Dermis blood vessel endothelial cell (primary cell): ENCODE measurements at places on chromosomes 5 and 9.

DNA sequence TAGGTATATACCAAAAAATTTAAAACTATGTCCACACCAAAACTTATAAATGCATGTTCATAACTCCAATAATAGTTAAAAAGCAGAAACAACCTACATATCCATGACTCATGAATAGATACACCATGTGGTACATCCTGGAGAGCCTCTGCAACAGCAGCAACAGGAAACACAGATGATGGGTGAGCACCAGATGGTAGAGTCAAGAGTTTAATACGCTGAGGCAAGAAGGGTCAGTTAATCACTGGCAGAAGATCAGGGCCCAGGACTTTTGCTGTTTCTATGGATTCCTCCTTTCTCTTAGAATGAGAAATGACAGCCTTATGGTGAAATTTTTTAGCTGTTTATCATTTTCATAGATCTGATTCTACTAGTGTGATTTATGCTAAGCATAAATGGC, 351.8 kb upstream of the ADAMTSL1 start:
- peak; percentile 19 for DNase-seq

DNA sequence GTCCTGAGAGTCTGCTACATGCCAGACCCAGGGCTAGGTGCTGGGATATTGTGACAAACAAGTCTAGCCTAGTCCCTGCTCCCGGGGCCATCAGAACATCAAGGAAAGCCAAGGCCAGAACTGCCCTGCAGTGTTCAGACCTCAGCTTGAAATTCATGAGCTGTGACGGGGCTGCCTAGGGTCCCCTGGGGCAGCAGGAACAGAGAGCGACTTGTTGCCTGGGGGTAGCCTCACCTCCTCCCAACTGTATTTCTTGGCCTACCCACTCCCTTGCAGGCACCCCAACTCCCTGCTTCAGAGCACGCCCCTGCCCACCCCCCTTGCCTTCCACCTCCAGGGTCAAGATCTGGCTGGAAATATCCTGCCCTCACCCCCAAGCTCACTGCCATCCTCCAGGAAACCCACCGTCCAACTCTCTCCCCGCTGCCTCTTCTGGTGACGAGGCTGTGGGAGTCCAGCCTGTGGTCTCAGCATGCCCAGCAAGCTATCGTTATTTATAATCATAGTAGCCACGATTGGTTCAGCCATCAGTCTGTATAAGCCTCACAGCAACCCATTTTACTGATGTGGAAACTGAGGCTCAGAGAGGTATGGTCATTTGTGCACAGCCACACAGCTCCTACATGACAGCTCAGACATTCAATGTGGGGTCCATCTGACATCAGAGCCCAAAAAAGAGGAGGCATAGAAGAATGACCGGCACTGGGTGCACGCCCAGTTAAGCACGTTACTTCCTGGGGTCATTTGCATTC, 10.7 kb downstream of the DNM1 start:
- DNase-seq, result no peak

DNA sequence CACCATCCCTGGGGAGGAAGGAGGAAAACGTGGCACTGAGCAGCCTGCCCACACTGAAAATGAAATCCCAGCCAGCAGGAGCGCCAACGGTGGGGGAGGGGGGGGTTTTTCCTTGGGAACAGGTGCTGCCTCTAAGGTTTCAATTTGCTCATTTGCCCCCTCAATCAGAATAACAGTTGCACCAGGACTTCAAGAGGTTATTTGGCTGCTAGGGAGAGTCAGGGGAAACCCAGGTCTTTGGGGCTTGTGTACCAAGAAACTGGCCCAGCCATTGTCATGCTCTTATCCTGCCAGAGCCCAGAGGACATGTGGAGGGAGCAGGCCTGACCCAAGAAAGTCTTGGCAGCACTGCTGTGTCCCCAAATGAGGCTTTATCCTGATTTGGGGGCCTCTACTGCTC, 66.5 kb downstream of the NDFIP1 start:
- DNase-seq, result no peak

- no peak for DNase-seq
Measured at GRCh38 chr9:1173993-1174392, 123.8 kb downstream of the DMRT2 start.

DNA sequence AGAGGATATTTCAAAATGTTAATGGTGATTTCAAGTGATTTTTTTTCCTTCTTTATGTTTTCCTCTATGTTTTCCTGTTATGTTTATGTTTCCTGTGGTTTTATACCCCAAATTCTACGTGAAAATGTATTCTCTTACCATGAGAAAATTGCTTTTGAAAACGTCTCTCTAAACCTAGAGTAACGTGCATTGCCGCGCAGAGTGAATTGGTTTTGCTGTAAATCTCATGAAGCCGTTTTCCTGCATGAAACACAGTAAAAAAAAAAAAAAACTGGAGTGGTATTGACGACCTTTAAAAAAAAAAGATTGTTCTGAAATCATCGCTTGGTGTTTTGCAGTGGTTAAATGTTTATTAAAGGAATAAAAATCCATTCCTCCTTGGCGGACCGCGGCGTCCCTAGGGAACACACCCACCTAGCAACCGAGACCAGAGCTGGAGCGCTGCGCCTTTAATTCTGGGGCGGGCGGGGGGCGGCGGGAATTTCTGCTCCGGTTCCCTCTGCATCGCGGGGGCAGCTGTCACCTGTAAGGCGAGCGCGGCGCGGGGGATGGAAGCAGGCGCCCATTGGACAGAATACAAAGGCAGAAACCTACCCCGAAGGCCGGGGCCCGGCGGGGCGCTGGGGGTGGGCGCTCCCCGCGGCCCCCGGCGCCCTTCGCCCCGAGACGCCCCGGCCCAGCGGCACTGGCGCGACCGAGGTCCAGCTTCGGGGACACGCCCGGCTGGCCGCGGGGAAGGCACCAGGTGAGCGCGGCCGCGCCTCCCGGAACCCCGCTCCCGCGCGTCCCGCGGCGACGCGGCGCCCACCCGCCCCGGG, at the start of gene SOWAHA:
SOWAHA (plus strand) TSS at position 522 of the 818 bp plus-strand sequence. CDS start 320 bp downstream, outside the sequence.
- no peak for DNase-seq

DNA sequence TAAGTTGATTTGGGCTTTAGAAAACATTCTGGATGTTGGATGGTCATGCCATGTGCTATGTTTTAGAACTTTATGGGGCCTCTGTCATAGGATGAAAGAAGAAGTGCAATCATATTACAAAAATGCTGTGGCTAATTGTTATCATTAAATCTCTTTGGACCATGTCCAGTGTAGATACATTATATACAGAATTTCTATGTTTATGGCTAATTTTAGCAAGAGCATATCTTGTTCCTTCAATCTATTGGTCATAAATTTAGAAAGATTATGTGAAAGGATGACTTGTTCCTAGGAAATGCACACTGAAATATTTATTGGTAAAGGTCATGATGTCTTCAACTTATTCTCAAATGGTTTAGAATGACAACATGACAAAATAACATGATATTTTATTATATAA, 42.4 kb upstream of the ELL2 start:
- DNase-seq, result no peak

DNA sequence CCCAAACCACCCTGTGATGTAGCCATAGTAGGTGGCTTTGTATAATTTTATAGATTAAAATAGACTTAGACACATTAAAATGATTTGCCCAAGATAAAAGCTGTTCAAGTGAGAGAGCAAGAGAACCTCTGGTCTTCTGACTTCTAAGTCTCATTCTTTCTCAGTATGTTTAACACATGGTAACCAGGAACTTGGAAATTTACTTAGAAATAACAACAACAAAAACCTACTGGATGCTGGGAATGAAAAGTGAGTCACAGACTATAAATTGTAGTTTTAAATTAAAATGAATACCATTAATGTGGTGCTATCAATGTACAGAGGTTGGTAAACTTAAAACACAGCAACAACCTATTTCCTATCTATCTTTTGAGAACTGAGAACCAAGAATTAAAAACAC, 30.4 kb downstream of the HMGCR start:
- peak; percentile 12 for DNase-seq

GRCh38 chr5:120400356-120400755, 63.7 kb upstream of the PRR16 start:
- DNase-seq, result peak; percentile 2

DNA sequence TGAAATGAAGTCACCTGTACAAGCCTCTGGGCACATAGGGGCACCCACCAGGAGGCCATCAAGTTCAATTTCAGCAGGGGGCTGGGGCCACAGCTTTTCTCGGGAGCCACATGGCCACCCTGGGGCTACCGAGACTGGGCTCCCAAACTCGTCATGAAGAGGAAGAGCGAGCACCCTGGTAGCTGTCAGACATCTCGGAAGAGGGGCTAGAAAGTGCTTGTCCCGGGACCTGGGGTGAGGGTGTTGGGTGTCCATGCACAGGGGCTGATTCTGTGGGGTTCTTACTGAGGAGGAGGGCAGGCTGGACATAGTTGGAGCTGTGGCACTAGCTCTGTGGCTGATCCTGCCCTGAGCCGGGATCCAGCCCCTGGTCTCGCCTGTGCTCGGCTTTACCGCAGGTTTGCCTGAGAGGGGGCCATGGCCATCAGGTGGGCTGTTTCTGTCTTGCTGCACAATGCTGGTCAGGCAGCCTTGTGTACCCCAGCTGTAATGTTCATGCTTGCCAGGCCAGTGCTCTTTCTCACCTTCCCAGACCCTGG, 70.3 kb downstream of the PHF2 start:
- DNase-seq, result no peak

GRCh38 chr5:133387091-133387490, 225.2 kb downstream of the FSTL4 start:
- DNase-seq, result no peak

DNA sequence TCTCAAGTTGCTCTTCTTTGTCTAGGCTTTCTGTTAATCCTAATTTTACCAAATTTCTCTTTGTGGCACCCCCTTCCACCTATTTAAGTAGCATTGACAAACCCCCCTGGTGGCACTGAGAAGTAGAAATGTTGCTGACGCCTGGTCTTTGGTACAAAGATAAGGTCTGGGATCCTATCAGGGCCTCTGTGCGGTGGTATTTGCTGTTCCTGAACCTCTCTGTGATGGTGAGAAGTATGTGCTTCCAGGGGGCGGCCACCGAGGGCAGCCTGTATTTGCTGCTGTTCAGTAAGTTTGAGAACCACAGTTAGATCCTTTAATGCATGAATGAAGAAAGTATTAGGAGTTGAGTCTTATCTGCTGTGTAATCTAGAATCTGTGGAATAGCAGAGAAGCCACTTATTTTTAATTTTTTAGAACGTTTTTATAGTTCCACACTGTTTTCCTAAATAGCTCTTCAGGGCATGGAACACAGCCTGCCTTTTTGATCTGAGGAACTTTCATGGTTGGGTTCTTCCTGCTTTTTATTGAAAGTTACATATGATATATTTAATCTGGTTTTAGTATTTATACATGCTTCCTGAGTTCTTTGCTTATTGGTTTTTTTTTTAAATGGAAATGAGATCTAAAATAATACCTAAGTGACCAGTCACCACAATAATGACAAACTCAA, 124.2 kb downstream of the TRIO start:
- peak; percentile 46 for DNase-seq

DNA sequence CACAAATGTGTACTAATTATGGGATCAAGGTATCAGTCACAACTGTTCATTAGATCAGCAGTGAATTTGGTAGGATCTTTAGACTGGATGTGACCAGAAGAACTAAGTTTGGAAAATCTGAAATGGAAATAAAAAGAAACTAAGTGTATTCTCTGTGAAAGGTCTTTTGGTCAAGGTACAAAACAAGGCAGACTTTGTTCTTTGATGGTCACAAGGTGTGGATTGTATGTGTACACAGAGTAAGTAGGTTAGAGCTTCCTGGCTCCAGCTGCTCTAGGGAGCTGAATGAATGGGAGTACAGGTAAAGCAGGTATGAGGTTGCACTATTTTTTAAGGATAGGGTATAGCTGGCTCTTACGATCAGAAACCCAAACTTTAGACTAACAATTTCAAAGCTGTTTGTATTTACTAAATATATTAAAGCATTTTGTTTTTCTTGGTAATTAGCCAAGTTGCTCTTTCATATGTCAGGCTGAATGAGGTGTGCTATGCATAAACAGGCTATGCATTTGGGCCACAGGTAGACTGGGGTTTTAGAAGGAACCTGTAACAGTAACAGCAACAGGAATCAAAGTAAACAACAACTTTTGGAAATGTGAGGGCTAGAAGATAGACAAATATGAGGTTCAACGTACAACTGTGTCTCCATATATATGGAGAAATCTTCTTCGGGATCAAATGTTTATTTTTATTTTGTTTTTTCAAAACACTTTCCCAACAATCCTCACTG, 32.5 kb downstream of the FAM169A start:
- no peak for DNase-seq

GRCh38 chr5:39270225-39270848, 51.0 kb upstream of the FYB1 start:
- DNase-seq, result no peak

DNA sequence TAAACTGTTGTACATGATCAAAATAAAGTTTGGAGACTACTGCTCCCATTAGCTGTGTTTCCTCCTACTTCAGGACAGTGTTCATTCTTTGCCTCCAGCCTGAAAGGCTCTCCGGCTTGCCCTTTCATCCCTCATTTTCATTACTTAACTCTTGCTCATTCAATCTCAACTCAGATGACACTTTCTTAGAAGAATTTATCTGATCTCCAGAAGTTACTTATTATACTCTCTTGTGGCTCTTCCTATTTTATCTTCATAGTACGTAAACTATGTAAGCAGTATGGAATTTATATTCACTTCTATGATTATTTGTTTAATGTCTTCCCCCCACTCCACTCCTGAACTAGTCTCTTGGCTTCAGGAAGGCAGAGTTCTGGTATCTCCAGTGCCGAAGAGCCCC, 1737.9 kb upstream of the C9orf72 start:
- no peak for DNase-seq

DNA sequence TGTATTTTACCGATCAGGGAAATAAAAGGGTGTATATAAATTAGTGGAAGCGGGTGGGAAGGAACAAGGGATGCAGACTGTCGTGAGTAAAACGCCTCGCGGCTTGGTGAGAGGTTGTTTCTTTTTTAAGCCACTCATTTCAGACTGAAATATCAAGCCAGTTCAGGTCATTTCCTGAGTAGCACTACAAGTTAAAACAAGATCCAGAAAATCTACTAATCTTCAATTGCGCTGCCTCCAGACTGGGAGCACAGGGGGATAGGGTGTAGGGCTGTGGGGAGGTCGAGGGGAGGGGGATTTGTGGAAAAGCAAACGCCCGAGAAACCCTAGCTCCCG, 140.8 kb downstream of the TSSK1B start:
- DNase-seq, result peak; percentile 49

GRCh38 chr5:167644619-167645018, 646.8 kb upstream of the WWC1 start:
- DNase-seq, result no peak
